IPS DF 6.9 (cell line): ENCODE measurements at places on chromosomes 12 and 14.

DNA sequence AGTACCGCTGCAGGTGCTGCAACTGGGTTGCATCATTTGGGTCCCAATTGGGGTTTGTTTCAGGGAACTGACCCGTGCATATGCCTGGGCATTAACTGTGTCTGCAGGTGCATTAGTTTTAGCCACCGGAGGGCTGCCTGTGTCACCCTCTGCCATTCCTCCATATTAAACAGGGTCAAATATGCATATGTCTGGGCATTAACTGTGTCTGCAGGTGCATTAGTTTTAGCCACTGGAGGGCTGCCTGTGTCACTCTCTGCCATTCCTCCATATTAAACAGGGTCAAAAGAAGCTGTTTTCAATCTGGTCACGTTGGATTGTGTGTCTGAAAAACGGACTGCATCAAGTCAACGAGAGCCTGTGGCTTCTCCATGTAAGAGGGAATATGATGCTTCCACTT lies 1317.0 kb downstream of the TMEM121 start:
- DNase-seq = no peak

DNA sequence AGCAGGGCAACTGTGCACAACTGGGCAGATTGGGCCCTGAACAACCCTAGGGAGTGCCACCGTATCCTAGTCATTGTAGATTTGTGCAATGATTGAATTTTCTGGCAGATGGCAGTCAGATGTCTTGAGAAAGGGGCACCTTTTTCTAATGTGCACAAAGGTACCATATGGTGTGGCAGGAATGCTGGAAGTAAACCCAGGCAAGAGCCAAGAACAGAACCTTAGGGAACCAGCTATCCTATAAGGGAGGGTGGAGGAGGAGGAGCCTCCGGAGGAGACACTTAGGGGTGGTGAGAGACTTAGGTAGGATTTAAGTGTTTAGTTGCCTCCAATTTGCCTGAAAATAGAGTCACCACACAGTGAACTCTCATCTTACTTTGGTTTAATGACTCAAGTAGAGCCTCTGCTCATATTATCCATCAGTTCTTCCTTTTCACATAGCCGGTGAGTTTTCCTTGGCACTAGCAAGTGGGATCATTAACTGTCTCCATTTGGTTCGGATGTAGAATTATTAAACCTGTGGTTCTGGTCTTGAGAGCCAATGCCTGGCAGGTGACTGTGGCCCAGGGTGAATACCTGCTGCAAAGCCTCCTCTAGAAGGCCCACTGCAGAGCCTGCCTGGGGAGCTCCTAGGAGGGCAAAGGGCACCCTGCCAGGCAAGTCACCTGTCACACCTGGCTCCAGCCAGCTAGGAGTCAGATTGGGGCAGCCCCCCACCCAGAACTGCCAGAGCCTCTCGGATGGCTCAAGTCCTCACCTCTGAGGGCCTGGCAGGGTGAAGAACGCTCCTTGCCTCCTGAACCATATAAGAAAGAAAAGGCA lies 184.4 kb upstream of the HIF1A start:
- no peak for DNase-seq

- no peak for DNase-seq
These were observed 200.7 kb downstream of the SLC2A13 start for GRCh38 chr12:39905152-39905551.

DNA sequence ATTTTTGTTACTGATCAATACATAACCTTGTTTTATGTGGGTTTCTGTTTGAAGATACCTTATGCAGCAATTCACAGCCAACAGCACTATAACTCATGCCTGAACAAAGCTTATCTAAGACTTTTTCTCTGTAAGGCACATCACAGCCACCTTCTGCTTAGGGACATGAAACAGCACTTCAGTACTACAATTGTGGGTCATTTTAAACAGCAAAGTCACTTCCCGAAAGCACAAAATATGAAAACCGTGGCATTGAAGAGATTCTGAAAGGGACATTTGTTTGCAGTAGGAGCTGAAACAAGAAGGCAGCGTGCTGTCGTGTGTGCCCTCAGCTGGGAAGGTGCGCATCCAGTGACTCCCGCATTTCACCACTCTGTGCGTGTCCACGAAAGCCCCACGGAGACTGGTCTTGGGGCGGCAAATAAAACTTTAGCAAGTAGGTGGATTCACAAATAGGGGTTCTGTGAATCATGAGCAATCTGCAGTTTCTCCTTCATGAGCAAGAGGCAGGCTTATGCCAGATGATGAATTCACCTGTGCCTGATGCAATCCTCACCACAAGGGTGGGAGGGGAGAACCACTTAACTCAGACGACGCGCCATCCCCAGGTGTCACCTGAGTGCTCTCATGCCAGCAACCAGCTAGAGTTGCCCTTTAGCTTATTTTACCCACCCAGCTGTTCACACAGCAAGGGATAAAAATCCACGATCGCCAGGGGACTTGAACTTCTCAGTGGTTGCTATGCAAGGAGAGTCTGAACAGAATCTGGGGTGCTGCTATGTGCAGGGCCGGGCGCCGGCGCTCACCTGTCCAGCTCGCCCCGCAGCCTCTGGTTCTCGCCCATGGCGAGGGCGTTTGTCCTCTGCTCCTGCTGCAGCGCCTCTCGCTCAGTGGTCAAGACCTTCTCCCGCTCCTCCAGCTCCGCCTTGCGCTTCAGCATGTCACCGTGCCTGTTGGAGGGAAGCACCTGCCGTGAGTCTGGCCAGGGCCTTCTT lies 54.9 kb upstream of the GPR68 start:
- DNase-seq = no peak

DNA sequence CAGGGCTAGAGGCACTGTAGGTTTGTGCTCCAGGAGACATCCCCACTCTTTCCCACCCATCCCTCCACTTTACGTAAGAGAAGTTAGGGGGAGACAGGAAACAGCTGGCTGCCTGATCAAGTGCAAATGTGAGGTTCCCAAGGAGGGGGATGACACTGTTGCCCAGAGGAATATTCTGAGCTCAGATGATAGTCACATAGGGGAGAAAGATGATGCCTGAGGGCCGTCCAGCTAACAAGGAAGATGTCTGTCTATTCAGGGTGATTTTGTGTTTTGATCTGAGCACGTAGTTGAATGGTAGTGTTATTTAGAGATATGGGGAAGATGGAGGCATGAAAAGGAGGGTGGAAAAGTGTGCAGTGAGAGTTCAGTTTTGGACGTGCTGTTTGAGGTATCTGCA lies 13.9 kb upstream of the GPRC5D start:
- DNase-seq = no peak

- no peak for DNase-seq
These were observed 90.5 kb downstream of the DDX51 start for GRCh38 chr12:132053338-132054330.

- no peak for DNase-seq
These were observed 4.0 kb downstream of the FGF6 start for GRCh38 chr12:4441355-4442335.

DNA sequence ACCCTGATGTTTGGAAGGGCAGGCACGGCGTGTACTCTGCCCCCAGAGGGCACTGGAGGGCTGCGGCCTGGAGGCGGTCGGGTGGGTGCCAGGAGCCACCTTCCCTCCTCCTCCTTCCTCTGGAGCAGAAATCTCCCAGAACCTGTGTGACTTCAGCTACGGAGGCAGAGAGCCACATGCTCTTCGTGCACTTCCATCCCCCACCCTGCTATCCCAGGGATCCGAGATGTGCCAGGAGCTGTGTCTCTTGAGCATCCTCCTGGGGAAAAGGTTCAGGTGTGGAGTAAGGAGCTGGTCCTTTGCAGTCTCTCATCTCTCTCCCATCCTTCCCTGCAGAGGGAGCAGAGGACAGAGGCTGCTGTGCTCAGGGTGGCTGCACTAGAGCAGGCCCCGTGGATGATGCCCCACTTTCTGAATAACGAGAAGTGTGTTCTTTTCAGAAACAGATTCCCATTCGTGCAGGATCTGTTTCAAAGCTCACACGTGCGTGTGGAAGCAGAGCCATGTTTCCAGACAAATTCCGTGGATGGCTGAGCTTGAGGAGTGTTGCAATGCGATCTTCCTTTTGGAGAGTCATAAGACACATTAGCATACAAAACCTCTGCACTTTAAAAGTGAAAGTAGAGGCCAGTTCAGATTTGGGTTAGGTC lies 162.9 kb downstream of the ADGRD1 start:
- DNase-seq = peak; percentile 27

GRCh38 chr14:94446126-94446525 lies 6.5 kb downstream of the SERPINA11 start:
- no peak for DNase-seq

GRCh38 chr14:77605392-77605972 lies 11.0 kb downstream of the SPTLC2 start:
- DNase-seq = no peak

GRCh38 chr12:123490089-123490488 lies 32.1 kb downstream of the SNRNP35 start:
- DNase-seq = no peak
